ENCODE measurements at places on chromosomes 4 and X.

GRCh38 chr4:124515591-124515990 is 196.9 kb downstream of the ANKRD50 start:
- no peak for DNase-seq

- no peak for DNase-seq
Observed at GRCh38 chr4:52993771-52994170, 131.7 kb downstream of the RASL11B start.

DNA sequence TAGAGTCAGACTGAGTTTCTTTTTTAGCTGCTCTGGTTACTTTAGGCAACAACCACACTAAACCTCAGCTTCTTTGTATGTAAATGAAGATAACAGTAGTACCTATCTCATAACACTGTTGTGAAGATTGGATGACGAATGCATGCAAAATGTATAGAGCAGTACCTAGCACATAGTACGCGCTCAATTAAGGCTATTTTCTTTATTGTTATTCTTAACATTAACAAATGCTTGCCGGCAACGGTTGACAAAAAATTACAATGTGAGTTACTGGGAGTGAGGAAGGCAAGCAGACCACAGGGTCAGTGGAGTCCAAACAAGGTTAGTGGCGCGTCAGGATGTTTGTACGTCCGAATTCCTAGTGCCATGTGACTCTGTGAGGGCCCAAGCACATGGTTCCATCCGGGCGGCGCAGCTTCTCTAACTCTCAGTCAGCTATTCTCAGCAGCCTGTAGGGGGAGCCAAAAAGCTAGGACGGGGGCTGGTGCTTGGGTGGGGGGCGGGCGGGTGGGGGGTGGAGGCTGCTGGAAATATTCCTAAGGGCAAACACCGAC is 821 bp upstream of the NALF2 start:
- DNase-seq, result no peak

GRCh38 chr4:86961605-86962295 is 26.9 kb downstream of the AFF1 start:
- no peak for DNase-seq

GRCh38 chr4:54526560-54526959 is 131.2 kb upstream of the KIT start:
- no peak for DNase-seq

DNA sequence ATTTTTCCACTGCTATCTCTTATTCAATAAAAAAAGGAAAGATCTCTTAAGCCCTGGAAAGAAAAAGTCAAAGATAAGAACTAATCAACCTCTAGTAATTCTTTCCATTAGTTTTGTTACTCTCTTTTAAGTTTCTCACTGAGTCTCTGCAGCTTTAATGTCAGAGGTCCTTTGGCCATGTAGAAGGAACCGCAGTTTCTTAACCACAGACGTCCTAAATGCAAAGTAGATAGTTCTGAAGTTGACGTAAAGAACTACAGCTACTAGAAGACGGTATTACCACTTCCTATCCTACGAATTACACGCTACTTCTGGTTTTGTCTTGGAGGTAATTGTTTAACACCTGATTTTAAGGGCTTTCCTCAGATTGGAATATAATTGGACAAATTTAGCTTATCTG is 325.9 kb downstream of the ANKRD50 start:
- no peak for DNase-seq

DNA sequence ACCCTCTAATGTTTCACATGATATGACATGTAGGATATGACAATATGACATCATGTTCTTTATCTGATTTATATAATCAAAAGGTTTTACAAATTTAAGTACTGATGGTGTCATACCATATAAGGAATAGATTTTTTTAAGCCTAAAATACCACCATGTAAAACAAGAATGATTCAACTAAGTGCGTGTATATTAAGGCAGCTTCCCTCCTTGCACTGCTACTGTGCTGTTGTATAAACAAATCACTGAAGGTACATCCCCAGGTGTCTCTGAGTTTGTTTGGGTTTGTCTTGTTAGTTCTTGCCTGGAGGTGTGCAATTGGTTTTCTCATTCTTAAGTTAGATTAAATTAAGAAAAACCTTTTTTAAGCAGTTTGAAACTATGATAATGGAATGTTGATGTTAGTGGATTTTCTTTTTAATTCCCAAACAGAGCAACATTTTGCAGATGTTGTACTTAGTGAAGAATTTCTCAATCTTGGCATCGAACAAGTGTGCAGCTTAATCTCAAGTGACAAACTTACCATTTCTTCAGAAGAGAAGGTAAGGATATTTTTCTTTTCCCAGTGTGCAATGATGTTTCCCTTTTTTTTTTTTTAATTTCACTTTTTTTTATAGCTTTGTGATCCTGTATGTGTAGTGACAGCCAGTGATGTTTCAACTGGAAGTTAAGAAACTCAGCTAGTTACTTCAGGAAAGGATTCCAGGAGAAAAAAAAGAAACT is 33.4 kb upstream of the MSMO1 start:
- DNase-seq, result no peak

- no peak for DNase-seq
Observed at GRCh38 chrX:27163236-27163635, 299.9 kb downstream of the PPP4R3C start.

GRCh38 chr4:169810325-169811323 is 52.9 kb upstream of the HPF1 start:
- DNase-seq, result no peak

- DNase-seq, result no peak
Observed at GRCh38 chrX:47707031-47707780, 48.2 kb upstream of the UXT start.

- DNase-seq, result no peak
Observed at GRCh38 chrX:103586314-103586646, 965 bp downstream of the TCEAL4 start.

DNA sequence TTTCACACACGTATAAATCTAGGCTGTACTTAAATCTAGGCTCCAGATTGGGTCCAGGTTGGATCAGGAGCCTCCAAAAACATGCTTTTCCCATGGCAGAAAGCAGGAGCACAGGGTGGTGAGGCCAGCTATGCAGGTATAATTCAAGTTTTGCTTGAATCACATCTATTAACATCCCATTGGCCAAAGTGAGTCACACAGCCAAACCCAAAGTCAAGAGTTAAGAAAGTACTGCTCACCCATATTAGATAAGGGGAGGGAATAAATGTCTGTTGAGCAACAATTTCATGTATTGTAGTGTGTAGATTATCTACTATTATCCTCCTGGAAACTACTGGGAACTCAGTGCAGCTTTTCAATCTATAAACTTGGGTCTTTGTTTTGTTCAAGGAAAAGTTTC is 12.8 kb downstream of the SUPT20HL2 start:
- DNase-seq, result no peak

- DNase-seq, result no peak
Observed at GRCh38 chr4:55398966-55399365, 3.2 kb downstream of the TMEM165 start.

- DNase-seq, result no peak
Observed at GRCh38 chrX:140092121-140092520, 126.8 kb upstream of the CXorf66 start.

- no peak for DNase-seq
Observed at GRCh38 chr4:94934201-94934600, 176.4 kb downstream of the BMPR1B start.

GRCh38 chr4:167688660-167689142 is 403.6 kb upstream of the ANXA10 start:
- DNase-seq, result no peak

- no peak for DNase-seq
Observed at GRCh38 chrX:22652596-22652995, 347.2 kb upstream of the DDX53 start.

DNA sequence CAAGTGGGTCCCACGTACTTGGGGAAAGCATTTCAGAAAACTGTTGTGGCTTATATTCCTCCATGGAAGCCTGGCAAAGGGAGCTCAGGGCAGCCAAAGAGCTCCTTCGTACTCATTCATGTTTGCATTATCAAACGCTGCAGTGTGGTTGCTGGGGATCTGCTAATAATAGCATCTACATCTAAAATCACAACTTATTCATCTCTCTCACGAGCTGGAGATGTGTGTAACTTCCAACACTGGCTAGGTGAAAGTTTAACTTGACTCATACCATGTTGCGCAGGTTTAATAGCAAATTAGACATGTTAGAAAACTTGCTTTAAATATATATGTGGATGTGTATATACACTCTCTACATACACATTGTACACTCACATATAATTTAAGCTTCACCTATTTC is 415.1 kb downstream of the AFF2 start:
- DNase-seq, result no peak

DNA sequence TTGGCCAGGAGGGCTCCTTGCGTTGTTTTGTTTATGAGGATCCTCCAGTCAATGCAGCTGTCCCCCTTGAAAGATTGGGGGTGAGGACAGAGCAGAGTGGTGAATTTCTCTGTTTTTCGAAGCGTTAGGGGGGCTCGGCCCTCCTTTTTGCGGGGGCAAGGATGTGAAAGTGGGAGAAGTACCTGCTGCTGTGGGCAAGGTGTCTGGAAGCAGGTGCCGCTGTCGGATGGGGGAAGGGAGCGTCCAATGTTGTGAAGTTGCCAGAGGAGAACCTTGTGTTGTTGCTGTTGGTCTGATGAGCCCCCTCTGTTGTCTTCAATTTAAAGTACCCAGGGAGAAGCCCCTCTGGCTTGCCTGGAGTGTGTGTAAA is 613 bp downstream of the GLRB start:
- no peak for DNase-seq

DNA sequence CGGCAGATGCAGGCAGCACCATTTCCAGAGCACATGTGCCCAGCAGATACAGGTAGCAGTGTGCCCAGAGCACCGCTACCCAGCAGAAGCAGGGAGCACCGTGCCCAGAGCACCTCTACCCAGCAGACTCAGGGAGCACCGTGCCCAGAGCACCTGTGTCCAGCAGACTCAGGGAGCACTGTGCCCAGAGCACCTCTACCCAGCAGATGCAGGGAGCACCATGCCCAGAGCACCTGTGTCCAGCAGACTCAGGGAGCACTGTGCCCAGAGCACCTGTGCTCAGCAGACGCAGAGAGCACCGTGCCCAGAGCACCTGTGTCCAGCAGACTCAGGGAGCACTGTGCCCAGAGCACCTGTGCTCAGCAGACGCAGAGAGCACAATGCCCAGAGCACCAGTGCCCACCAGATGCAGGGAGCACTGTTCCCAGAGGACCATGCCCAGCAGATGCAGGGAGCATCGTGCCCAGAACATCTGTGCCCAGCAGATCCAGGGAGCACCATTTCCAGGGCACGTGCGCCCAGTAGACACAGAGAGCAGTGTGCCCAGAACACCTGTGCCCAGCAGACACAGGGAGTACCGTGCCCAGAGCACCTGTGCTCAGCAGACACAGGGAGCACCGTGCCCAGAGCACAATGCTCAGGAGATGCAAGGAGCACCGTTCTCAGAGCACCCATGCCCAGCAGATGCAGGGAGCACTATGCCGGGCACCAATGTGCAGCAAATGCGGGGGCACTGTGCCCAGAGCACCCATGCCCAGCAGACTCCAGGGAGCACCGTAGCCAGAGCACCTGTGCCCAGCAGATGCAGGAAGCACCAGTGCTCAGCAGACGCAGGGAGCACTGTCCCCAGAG is 236.4 kb downstream of the DHRSX start:
- DNase-seq, result no peak

GRCh38 chrX:134528960-134529359 is 69.0 kb downstream of the HPRT1 start:
- no peak for DNase-seq

- no peak for DNase-seq
Observed at GRCh38 chr4:103415801-103416200, 217.7 kb upstream of the CENPE start.

DNA sequence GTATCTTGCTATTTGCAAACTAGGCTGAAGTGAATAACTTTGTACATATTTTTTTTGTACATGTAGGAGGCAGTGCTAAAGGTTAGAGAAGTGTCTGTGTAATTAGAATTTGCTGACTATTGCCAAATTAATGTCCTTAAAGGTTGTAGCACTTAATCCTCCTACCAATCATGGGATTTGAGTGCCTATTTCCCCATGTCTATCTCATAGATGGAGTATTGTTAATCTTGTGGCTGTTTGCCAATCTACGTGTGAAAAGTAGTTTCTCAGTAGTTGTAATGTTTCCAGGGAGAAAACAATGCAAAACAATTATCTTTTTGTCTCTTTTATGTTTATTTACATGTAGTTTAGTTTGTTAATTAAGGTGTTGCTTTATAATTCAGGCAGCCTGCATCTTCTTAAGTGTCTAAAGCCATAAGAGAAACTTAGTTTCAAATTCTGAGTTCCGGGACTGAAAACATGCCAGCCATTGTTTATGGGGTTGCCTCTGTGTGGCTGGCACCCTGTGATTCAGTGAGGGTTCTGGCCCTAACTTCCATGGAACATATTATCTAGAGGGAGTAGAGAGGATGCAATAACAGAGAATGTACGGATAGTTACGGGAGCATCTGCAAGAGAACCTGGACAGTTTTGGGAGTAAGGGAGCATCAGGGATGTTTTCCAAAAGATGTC is 142.4 kb downstream of the KLHL8 start:
- no peak for DNase-seq

DNA sequence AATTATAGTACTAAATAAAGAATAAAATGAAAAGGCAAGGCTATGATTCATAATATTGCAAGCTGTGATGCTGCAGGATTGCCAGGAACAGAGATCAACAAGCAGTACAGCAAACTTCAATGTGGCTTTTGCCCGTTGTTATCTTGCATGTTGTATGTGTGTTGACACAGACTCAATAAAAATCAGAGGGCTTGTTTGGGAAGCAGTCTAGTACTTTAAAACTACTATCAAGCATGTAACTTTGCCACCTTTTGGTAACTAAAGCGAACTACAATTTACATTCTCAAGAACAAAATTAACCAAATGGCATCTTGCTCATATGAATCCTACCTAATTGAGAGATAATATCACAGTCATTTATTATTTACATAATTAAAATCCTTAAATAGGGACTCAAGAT is 79.8 kb upstream of the GPM6A start:
- DNase-seq, result no peak

DNA sequence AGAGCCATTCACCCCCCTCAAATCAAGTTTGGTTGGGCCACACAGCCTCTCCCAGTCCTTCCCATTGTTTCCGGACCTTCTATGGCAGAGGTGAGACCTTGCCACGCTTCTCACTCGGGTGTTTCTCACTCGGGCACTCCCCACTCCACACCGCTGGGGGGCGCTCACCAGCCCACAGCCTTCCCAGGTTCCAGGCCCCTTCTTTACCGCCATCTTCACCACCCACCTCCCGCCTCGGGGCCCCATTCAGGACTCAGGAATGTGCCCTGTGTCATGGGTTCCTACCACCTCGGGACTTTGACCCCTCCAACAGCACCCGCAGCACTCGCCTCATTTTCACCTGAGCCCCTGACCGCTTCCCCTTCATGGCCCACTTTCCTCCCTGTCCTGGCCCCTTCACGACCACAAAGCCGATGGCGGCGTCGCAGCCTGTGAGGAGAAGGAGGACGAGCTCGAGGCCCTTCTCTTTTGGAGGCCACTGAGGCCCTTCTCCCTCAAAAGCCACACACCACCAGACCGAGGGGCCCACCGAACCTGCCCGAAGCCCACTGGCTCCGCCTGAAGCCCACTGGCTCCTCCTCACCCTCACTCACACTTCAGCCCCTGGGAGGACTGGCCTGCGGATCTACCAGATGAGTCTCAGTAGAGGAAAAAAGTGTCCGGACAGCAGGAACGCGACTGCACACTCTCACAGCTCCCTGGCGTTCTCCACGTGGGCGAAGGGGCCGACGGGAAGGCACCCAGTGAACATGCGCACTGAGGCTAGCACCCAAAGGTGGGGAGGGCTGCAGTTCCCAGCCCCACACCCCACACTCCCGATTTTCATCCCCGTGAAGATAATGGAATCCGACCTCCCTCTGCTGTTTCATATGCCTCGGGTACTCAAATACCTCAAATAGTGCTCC is at the start of gene PAGE1:
Gene PAGE1, minus strand, starts transcription at position 709 of the 905 bp plus-strand sequence. CDS start 1,214 bp downstream, outside the sequence.
- no peak for DNase-seq

- DNase-seq, result no peak
Observed at GRCh38 chr4:157776930-157777528, 395.8 kb downstream of the GASK1B start.

- peak; percentile 94 for DNase-seq
Observed at GRCh38 chr4:169010125-169011023, at the start of gene CBR4. Gene CBR4 (minus strand): TSS chr4:169010255. CDS start chr4:169010089, 166 bp downstream.

All from activated effector memory CD4-positive, alpha-beta T cell treated with Interleukin-2 at 50 U/mL for 16 hours (primary cell).